Cardiac muscle cell (in vitro differentiated cells and primary cell): ENCODE measurements at places on chromosomes 3 and 15.
A peak's percentile ranks its signal among the peaks of the same experiment; 100 is the strongest.

GRCh38 chr3:6132684-6133432 is 728.1 kb upstream of the GRM7 start:
- H3K4me3 ChIP-seq = no peak overlapping the region
- DNase-seq = no peak
- no peaks in the 10 kb centered on the region for H3K36me3 ChIP-seq
- no peaks in the 10 kb centered on the region for H3K27me3 ChIP-seq

GRCh38 chr15:56869573-56869972 is 48.9 kb upstream of the TCF12 start:
- DNase-seq = peak; percentile 55
- no peak overlapping the region for H3K4me3 ChIP-seq
- no peaks in the 10 kb centered on the region for H3K36me3 ChIP-seq
- H3K4me1 ChIP-seq = no peaks in the 10 kb centered on the region
- no peak overlapping the region for H3K27ac ChIP-seq

DNA sequence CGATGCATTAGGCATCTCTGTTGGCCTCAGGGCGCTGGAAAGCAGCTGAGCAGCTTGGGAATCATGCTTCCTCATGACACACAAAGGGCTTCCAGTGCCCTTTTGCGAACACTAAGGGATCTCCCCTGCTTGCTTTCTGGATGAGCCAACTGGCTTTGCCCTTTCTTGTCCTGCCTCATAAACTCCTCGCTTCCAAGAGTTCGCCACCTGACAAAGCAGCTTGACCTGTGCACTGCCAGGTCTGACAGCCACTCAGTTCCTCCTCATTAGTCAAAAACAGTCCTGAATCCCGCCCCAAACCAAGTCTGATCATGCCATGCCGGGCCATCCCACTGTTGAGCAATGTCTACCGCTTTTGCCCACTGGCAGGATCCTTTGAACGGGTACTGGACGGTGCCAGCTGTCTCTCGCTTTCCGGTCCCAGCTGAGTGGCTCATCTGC is 265.4 kb upstream of the LYSMD4 start:
- no peak overlapping the region for H3K27ac ChIP-seq
- H3K4me1 ChIP-seq = peaks cover 8% of the 10 kb centered on the region
- no peak for DNase-seq
- H3K4me3 ChIP-seq = no peak overlapping the region

DNA sequence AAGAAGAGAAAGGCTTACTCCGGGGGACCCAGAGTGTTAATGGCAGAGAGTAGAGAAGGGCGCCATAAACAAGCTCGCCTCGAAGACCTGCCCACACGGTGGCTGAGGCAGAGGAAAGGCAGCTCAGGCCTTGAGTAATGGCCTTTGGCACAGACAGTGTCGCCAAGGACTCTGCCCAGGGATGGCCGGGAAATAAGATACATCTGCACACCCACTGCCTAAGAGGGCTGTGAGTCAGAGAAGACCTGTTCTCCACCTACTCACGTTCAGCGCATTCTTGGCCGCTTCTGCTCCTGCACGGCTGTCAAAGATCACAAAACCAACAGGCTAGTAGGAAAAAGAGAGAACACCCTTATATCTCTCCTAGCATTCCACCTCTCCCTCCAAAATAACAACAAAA is 26.2 kb downstream of the RBPMS2 start:
- H3K27me3 ChIP-seq = no peaks in the 10 kb centered on the region
- peaks cover 21% of the 10 kb centered on the region for H3K36me3 ChIP-seq
- H3K4me1 ChIP-seq = peaks cover 17% of the 10 kb centered on the region

DNA sequence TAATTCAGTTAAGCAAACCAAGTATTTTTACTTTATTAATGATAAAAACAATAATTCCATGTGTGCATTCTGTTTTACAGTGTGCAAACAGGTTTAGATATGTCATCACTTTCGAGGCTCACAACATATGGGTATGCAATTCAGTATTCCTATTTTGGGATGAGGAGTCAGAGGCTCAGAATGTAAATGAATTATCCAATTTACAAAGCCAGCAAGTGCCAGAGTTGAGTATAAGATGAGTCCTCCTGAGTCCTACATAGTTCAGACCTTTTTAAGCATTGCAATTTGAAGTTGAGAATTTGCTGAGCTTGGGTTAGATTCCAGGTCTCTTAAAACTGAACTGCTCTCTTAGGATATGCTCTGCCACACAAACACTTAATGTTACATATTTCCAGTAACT is 424.2 kb upstream of the ROBO2 start:
- DNase-seq = no peak
- H3K27me3 ChIP-seq = no peaks in the 10 kb centered on the region
- H3K4me1 ChIP-seq = no peaks in the 10 kb centered on the region

GRCh38 chr3:134132961-134133360 is 103.2 kb upstream of the SLCO2A1 start:
- no peaks in the 10 kb centered on the region for H3K36me3 ChIP-seq
- no peaks in the 10 kb centered on the region for H3K27me3 ChIP-seq
- H3K27ac ChIP-seq = no peak overlapping the region
- H3K4me1 ChIP-seq = no peaks in the 10 kb centered on the region
- DNase-seq = no peak

GRCh38 chr15:85541744-85542143 is 161.3 kb downstream of the AKAP13 start:
- no peaks in the 10 kb centered on the region for H3K36me3 ChIP-seq
- H3K4me1 ChIP-seq = peaks cover 16% of the 10 kb centered on the region
- H3K27ac ChIP-seq = no peak overlapping the region

GRCh38 chr3:145628211-145628610 is 532.8 kb downstream of the PLOD2 start:
- DNase-seq = no peak
- no peak overlapping the region for H3K27ac ChIP-seq
- H3K27me3 ChIP-seq = no peaks in the 10 kb centered on the region
- no peaks in the 10 kb centered on the region for H3K4me1 ChIP-seq
- no peak overlapping the region for H3K4me3 ChIP-seq

- peak; percentile 39 for DNase-seq
- no peaks in the 10 kb centered on the region for H3K36me3 ChIP-seq
- H3K27ac ChIP-seq = no peak overlapping the region
- peaks cover 55% of the 10 kb centered on the region for H3K27me3 ChIP-seq
- H3K4me1 ChIP-seq = peaks cover 21% of the 10 kb centered on the region
Measured at GRCh38 chr3:107285197-107285596, 92.0 kb upstream of the CCDC54 start.

DNA sequence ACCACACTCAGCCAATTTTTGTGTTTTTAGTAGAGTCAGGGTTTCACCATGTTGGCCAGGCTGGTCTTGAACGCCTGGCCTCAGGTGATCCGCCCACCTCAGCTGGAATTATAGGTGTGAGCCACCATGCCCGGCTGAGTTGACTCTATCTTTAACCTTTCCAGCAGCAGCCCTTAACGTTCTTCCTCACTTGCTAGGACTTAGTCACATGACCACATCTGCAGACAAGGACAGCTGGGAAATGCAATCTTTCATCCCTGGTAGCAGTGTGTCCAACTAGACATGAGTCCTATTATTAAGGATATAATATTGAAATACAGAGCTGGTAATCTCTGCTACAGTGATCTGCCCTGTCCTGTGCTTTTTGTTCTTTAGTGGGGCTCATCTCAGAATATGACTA is 18.0 kb downstream of the LCMT2 start:
- H3K4me1 ChIP-seq = no peaks in the 10 kb centered on the region
- peaks cover 26% of the 10 kb centered on the region for H3K27me3 ChIP-seq
- no peak overlapping the region for H3K4me3 ChIP-seq
- DNase-seq = no peak
- no peak overlapping the region for H3K27ac ChIP-seq
- H3K36me3 ChIP-seq = no peaks in the 10 kb centered on the region

DNA sequence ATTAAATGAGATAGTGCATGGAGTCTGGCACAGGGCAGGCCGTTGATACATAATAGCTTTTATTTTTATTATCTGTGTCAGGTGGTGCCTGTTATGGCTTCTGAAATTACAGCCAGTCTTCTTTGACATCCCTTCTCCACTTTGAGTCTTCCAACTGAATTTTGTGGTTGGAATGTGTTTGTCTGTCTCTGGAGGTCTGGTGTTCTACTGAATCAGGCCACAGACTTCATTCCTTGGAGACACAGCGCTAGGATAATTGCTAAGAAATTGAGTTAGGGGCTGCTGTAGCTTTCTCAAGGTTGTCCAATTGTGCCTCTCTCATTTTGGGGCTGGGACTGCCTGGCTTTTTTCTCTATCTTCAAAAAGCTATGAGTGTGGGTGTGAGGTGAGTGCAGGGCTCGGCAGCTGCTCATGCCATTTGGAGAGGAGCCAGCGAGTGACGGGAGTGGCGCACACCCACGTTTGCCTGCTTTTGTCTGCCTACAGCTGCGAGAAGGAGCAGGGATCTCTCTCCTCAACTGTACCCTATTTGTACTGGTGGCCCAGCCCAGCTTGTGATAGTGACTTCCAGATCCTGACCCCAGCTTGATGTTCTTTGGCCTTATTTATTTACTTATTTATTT is 49.8 kb upstream of the SYN2 start:
- H3K27me3 ChIP-seq = no peaks in the 10 kb centered on the region
- no peaks in the 10 kb centered on the region for H3K4me1 ChIP-seq
- H3K36me3 ChIP-seq = no peaks in the 10 kb centered on the region
- H3K27ac ChIP-seq = no peak overlapping the region
- no peak for DNase-seq

DNA sequence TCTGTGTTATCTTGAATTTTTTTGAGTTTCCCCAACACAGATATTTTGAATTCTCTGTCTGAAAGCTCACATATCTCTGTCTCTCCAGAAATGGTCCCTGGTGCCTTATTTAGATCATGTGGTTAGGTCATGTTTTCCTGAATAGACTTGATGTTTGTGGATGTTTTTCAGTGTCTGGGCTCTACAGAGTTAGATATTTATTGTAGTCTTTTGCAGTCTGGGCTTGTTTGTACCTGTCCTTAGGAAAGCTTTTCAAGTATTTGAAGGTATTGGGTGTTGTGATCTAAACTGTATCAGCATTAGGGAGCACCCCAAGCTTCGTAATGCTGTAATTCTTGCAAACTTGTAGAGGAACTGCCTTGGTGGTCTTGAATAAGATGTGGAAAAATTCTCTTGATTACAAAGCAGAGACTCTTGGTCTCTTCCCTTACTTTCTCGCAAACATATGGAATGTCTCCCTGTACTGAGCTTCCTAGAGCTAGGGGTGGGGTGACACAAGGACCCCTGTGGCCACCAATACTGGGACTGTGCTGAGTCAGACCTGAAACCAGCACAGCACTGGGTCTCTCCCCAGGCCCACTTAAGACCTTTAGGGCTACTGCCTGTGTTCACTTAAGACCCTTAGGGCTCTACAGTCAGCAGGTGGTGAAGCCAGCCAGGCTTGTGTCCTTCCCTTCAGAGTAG is 26.5 kb downstream of the TM4SF18 start:
- H3K27ac ChIP-seq = no peak overlapping the region
- DNase-seq = no peak
- no peaks in the 10 kb centered on the region for H3K27me3 ChIP-seq
- H3K4me1 ChIP-seq = no peaks in the 10 kb centered on the region
- H3K4me3 ChIP-seq = no peak overlapping the region

GRCh38 chr15:67051088-67052045 is 14.0 kb upstream of the SMAD3 start:
- DNase-seq = no peak
- H3K4me1 ChIP-seq = no peaks in the 10 kb centered on the region
- no peak overlapping the region for H3K4me3 ChIP-seq
- H3K27me3 ChIP-seq = no peaks in the 10 kb centered on the region
- no peaks in the 10 kb centered on the region for H3K36me3 ChIP-seq

GRCh38 chr3:37812499-37812896 is 49.2 kb upstream of the CTDSPL start:
- no peak overlapping the region for H3K27ac ChIP-seq
- no peak overlapping the region for H3K4me3 ChIP-seq
- no peaks in the 10 kb centered on the region for H3K36me3 ChIP-seq

- no peaks in the 10 kb centered on the region for H3K36me3 ChIP-seq
- H3K4me1 ChIP-seq = peaks cover 35% of the 10 kb centered on the region
- H3K4me3 ChIP-seq = no peak overlapping the region
- no peak for DNase-seq
Measured at GRCh38 chr15:62798536-62798935, 244.0 kb upstream of the TPM1 start.

DNA sequence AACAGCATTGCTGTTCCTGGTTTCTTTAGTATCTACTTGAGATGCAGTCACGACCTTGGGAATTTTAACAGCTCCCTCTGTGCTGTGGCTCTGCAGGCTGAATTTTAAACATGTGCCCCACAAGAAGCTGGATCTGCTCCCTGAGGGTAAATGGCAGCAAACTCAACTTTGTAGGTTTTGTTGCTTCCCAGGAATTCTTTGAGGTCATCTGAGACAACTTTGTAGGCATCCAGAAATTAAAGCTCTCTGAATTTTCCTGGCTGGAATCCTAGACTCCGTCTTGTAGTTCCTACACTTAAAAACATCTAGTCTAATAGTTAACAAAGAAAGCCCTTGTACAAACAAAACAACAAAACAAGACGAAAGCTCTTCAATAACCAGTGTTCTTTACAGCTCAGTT is 366.3 kb downstream of the FEZF2 start:
- DNase-seq = peak; percentile 9
- H3K4me1 ChIP-seq = peaks cover 6% of the 10 kb centered on the region
- H3K27ac ChIP-seq = no peak overlapping the region
- no peaks in the 10 kb centered on the region for H3K36me3 ChIP-seq
- no peaks in the 10 kb centered on the region for H3K27me3 ChIP-seq

DNA sequence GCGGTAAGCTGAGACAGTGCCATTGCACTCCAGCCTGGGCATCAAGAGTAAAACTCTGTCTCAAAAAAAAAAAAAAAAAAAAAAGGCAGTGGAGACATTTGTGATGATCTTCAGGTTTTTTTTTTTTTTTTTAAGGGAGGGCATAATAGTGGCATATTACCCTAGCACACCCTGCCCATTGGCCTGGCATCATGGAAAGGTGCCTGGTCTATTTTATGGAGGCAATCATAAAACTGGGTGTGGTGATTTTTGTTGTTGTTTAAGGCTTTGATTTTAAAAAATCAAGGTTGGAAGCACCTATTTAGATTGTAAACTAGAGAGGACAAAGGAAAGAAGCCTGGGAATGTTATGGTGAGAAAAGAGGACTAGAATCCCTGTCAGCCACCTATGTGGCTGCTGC is 6.0 kb downstream of the IQGAP1 start:
- DNase-seq = no peak
- H3K27ac ChIP-seq = peak overlapping the region; percentile 60
- H3K4me1 ChIP-seq = peaks cover 28% of the 10 kb centered on the region
- no peaks in the 10 kb centered on the region for H3K27me3 ChIP-seq
- no peaks in the 10 kb centered on the region for H3K36me3 ChIP-seq
- H3K4me3 ChIP-seq = no peak overlapping the region

GRCh38 chr15:72796515-72797337 is 13.2 kb upstream of the ADPGK start:
- DNase-seq = peak; percentile 71
- no peaks in the 10 kb centered on the region for H3K36me3 ChIP-seq
- peak overlapping the region; percentile 36 for H3K4me3 ChIP-seq
- H3K4me1 ChIP-seq = no peaks in the 10 kb centered on the region
- H3K27me3 ChIP-seq = no peaks in the 10 kb centered on the region
- H3K27ac ChIP-seq = no peak overlapping the region

DNA sequence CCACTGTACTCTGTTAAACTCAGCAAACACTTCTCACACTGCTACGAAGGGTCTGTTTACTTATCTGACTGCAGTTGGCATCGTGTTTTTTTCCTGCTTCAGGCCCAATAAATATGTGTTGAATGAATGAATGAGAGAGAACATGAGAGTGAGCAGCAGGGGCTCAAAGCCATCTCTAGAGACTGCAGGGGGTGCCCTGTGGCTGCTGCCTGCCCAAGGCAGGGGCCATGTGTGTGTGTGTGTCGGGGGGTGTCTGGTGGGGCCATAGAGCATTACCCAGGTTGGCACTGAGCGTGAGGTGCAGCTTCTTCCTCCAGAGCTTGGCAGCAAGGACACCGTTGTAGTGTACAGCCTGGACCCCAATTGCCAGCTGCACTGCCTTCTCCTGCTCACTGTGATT is 14.8 kb downstream of the EPB42 start:
- no peaks in the 10 kb centered on the region for H3K27me3 ChIP-seq
- DNase-seq = no peak
- H3K27ac ChIP-seq = no peak overlapping the region
- no peaks in the 10 kb centered on the region for H3K36me3 ChIP-seq
- no peaks in the 10 kb centered on the region for H3K4me1 ChIP-seq
- H3K4me3 ChIP-seq = no peak overlapping the region
